ENCODE measurements at places on chromosomes 6 and 20.

GRCh38 chr6:151624900-151625536 lies 131.2 kb downstream of the CCDC170 start:
- no peak for DNase-seq

DNA sequence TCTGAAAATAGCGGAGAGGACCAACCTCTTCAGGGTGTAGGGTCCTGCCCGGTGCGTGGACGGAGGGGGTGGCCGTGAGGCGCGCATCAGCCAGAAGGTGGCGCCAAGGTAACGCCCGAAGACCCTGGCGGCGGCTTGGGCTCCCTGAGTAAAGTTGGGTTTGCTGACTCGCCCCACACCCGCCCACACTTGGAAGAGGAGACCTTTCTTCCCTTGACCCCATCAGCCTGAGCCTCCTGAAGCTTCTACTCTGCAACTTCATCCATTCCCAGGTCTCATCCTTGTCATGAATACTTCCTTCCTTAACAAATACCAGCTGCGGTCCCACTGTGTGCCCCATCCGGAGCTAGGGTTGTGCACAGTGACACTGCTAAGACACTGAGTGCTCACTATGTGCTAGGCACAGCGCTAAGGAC lies 14.6 kb downstream of the CD40 start:
- peak; percentile 74 for DNase-seq

- no peak for DNase-seq
Measured at GRCh38 chr6:86937219-86938079, at the start of gene HTR1E. Gene HTR1E, plus strand, starts transcription at chr6:86937528. Its CDS starts 77,807 bp downstream, at chr6:87015335.

GRCh38 chr6:108331982-108332381 lies 37.1 kb downstream of the AFG1L start:
- no peak for DNase-seq

DNA sequence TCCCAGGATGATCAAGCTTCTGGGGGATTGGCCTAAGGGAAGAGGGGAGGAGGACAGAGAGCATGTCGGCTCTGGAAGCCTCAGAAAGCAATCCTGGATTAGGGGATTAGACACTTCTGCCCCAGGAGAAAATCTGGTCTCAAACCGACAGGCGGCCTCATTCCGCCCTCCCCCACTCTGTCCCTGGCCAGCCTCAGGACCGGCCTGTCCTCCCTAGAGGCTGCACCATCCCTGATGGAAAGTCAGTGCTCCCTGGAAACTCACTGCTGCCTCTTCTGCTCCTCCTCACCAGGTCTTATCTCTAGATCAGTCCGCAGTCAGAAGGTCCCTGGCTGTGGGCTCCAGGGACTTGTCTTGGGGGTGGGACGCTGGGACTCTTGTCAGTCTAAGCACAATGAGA lies 905 bp upstream of the SLC12A5 start:
- DNase-seq, result no peak
